GM23248 (cell line): ENCODE measurements at places on chromosomes 2 and 18.

- DNase-seq: peak; percentile 96
These were observed 1.2 kb upstream of the TNS1 start for GRCh38 chr2:218003981-218004419.

- no peak for DNase-seq
These were observed 15.3 kb downstream of the PELI1 start for GRCh38 chr2:64128943-64129391.

GRCh38 chr2:204004912-204005311 lies 68.3 kb downstream of the ICOS start:
- DNase-seq: no peak

DNA sequence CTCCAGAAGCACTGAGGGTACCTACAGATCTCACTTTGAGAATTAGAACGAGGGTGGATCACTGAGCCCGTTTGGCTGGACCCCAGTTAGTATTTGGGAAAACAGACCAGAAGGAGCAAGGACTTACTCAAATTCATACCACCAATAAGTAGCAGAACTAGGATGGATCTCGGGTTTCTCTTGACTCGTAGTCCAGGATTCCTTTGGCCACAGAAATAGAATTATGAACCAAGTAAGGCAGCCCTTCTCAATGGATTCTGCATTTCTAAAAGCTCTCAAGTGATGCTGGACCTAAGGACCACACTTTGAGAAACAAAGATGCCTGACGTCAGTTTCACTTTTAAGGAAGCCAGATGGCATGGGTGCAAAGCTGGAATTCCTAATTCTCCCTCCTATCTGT lies 153.0 kb downstream of the KLHL29 start:
- DNase-seq: peak; percentile 31

DNA sequence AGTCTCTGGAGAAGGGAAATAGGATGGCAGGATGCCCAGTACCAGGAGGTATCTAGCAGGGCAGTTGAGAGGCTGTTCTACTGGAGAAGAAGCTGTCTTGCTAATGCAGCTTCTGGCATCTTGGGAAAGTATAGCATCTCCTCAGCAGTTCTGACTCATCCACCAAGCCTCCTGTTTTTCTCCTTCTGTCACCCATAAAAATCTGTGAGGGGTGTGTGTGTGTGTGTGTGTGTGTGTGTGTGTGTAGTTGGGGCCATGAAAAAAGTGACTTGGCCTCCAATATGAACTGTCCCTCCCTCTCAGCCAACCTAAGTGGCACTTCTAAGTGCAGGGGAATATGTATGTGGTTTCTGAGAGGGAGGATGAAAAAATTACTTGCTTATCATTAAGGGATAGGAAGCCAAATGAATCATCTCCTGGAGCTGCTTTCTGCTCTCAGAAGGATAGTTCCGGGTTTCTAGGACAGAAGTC lies 83.9 kb downstream of the CBLN2 start:
- no peak for DNase-seq

- no peak for DNase-seq
These were observed 29.2 kb downstream of the KCTD1 start for GRCh38 chr18:26519114-26519513.

DNA sequence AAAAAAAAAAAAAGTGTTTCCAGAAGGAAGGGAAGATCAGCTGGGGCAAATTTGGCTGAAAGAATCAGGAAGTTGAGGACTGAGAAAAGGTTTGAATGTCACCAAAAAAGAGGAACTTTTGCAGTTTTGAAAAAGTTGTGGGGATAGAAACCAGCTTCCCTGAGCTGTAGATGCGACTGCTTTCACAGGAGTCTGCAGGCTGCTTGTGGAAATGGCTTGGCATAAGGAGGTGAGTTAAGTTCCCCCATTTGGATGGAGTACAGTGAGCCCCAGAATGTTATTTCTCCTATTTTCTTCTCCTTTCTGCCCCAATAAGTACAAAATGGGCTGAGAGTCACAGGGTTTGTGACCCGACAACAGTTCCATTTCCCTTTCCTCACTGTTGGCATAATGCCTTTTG lies 16.5 kb upstream of the ME2 start:
- no peak for DNase-seq

GRCh38 chr18:9506046-9506792 lies 30.9 kb downstream of the RALBP1 start:
- DNase-seq: peak; percentile 21

DNA sequence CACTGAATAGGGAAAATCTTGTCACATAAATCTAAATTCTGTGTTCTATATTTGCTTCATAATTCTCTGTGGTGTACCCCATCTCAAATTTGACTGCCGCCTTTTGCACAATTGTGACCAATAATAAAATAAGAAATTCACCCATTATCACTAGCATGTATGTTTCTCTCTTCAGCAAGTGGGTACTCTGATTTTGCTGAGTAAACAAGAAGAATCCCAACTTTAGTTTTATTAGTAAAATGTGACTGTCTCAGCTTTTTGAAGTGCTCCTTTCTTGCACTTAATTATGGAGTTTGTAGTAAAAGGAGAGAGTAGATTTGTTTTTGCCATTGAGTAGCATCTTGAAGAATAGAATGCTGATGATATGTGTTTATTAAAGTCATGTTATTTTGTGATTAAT lies 16.1 kb downstream of the ITPRID2 start:
- no peak for DNase-seq

DNA sequence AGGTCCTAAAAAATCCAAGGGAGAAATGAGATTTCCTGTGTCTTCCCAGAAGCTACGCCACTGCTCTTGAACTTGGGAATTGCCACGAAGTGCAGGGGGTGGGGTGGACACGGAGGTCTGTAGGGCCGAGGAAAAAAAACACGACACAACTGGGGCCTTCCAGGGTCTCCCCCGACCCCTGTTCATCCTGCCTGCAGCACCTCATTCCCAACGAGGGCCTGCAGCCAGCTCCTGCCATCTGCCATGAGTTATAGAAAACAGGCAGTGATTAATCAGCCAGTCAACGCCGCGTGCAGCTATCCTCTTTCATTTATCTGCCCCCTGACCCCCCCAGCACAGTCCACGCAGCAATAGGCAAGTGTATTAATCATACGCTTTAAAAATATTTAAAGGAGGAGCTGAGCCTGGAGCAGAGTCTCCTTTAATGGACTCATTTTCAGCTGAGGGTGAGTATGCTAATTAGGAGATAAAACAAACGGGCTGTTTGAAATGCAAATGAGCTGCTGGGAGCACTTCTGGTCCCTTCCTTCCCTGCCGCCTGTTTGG lies 209.9 kb downstream of the TFCP2L1 start:
- peak; percentile 92 for DNase-seq

DNA sequence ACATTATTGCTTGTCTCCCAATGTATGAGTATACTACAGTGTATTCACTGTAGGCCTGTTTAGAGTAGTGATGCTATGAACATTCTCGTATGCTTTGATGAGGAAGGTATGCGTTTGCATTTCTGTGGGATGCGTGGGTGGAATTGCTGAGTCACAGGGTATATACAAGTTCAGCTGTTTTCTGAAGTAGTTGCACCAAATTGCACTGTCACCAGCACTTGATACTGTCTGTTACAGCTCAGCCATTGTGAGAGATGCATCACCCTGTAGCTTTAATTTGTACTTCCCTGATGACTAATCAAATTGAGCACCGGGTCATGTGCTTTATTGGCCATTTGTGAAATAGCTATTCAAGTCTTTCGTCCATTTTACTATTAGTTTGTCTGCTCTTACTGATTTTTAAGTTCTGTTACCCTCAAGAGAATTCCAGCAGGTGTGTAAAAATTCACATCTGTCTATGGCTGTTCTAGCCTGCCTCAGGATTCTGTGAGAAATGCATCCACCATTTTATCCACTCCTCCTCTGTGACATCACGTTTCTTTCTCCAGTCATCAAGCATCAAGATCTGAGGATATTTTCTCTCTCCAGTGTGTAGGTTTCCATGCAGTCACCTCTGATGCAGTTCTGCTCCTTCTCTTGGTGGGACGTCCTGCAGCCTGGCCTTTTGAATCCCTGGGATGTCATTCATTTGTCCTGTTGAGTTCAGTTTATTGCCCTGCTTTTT lies 72.5 kb downstream of the DGKD start:
- peak; percentile 78 for DNase-seq

DNA sequence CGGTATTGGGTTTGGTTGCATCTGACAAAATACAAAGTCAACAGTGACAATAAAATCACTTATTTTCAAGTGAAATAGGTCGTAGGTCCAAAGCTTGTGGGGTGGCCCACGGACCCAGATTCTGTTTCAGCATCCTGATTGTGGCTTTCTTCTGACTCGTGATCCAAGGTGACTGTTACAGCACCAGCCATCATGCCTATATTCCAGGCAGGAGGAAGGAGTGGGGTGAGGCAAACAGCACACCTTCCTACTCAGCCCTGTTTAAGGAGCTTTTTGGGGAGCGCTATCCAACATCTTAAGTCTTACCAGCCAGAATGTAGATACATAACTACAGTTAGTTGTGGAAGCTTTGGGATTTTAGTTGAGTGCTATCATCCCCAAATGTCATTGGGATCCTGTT lies 8.7 kb upstream of the SNORC start:
- DNase-seq: no peak

GRCh38 chr2:9939587-9940485 lies 11.7 kb upstream of the GRHL1 start:
- DNase-seq: no peak

DNA sequence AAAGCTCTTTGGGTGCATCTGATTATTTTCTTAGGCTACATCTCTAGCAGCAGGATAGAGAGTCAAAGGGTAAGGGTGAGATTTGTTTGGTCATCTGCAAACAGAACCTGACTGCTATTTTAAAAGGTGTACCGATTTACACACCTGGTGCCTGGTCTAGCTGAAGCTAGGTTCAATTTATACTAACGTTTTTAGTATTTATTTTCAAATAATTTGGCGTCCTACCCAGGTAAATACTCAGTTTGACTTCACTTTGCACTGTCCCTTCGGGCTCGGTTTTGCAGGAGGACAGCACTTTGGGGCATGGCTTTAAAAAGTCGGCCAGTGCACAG lies 683 bp downstream of the PTRHD1 start:
- DNase-seq: no peak

DNA sequence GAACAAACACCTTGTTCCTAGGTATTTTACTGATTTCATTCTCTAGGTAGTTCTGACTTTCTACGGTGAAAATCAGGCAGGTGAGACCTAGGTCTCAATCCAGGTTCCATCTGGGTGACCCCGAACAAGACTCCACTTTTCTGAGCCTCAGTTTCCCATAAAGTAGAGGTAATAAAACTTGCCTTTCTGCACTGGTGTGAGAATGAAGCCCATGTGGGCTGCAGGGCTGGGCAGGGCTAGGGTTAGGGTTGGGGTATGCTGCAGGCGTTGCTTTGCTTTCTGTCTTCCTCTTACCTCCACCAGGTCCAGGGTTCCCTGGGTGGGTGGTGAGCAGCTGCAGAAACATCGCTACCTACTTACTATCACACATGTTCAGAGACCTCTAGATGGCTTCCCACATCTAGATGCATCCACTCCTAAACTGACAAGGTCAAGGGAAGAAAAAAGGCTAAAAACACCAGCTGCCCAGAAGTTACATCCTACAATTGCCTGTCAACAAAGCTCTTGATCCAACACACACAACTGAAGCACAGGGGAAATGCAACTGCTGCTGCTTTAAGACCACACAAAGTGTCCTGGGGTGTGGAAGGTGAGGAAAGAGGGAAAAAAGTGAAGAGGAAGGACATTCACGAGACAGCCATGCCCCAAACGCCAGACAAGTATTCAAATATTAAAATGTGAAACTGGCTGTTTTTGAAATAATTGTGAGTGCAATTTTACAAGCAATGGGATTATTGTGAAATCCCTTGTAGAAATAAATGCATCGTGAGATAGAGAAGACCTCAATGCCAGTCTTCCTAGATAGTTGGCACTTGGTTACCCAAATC lies 23.5 kb downstream of the MBP start:
- DNase-seq: no peak

DNA sequence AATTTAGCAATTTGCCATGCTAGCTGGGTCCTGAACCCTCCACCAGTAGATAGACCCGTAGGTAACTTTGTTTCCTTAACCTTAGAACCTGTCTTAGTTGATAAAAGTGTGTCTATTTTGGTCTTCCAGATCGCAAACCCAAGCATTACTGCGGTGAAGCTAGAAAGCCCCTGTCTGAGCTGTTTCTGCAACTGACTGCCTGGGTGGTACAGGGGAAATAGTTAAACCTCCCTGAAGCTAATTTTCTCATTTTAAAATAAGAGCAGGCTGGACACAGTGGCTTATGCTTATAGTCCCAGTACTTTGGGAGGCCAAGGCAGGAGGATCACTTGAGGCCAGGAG lies 101.7 kb upstream of the MSH2 start:
- DNase-seq: no peak

GRCh38 chr2:46939626-46940359 lies 24.2 kb upstream of the MCFD2 start:
- DNase-seq: peak; percentile 21

DNA sequence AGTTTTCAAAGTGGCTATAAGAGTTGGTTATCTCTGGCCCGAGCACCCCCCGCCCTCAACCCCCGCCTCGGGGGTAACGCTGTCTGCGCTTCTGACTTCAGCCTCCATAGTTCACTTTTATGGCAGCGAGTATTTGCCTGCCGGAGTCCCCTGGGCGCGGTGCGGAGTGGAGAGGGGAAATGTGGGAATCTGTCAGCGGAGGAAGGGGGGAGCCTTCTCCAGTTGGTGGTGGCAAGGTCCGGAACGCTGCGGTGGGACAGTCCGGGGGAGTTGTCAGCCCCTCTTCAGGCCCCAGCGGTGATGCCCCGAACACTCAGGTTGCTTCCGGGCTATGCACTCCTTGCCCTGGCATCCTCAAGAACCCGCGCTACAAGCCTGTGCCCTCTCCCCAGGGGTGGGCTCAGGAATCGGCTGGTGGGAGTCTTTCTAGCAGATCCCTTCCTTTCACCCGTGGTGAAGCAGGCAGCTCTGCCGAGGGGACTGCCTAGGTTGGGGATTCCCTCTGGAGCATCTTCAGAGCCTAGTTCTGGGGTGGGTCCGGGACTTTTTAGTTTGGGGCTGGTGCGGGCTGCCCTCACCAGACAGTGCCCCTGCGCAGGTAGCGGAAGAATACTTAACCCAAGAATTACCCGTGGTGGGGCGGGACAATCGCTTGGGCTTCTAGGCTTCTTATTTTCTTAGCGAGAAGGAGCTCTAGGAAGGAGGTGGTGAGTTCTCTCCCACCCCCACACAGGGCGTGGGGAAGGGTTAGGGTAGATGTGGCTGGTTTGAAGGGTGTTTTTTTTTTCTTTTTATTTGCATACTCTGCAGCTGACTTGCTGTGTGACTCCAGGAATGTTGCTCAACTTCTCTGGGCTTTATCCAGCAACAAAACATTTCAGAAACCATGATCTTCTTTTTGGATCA lies 1.6 kb downstream of the ATOH8 start:
- DNase-seq: peak; percentile 80
